ENCODE measurements at places on chromosomes 1 and 21.

DNA sequence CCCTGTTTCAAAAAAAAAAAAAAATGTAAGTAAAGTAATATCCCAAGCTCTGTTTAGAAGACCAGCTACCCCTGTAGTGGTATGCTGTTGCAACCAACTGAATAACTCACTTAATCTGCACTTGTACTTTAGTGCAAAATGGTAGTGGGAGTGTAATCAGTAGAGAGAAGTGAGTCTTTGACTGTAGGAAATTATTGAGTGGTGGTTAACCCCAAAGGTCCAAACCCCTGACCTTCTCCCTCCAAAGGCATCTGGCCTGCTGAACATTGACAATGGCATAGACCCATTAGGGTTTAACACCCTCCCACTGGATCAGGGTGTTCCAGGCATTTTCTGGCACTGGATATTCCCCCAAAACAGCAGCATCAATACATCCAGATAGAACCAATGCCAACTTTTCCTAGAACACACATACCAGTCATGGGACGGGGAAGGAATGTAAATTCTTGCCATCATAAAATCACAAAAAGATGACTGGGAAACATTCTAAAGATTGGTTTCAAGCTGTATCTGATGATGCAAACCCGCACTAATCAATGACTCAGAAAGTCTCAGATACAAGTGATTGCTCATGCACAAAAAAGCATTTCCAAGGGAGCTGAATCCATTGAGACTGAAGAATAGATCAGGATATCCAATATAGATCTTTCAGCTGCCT lies 110.3 kb downstream of the MRPL39 start:
- DNase-seq, result no peak

DNA sequence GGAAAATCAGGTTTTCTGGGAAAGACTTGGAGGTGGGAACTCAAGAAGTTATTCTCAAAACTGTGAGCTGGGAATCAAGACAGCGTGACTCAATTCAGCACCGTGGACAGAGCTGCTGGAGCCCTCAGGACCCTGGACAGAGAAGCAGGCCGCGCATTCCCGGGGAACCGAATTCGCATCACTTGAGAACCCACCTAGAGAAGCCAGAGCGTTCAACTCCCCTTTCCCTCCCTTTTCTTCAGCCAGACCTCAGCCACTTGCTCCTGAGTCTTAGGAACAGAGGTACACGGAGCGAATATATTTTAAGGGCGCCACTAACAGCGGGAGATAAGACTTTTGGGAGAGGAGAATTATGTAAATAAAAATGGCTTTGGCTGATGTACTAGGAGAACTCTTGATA lies 2.0 kb upstream of the LIN28A start:
- DNase-seq, result peak; percentile 83

GRCh38 chr1:2174348-2175054 lies 20.1 kb downstream of the FAAP20 start:
- peak; percentile 48 for DNase-seq

- DNase-seq, result no peak
Measured at GRCh38 chr1:157181790-157182189, 43.6 kb upstream of the ETV3 start.

DNA sequence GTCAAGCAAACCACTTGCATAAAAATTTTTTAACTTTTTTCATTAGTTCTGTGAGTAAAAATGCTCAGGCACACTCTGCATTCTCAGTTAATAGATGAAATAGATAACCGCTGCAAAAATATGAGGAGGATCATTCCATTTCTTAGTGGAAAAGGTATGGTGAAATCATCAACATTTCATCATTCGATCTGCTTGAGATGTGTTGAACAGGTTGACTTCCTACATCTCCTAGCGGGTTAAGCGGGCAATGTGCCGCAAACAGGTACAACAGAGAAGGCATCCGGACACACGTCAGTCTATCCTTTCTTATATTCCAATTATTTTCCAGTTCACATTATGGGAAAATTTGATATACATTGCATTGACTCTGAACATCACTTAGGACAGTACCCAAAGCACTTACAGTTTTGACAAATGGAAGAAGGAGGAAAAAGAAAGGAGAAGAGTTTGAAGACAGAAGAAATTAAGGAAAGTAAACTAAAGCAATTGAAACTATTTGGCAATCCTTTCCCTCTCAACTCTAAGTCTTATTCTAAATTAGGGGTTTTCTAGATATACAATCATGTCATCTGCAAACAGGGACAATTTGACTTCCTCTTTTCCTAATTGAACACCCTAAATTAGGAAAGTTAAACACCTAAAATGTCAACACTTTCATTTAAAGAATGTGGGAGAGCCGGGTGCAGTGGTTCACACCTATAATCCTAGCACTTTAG lies 33.5 kb downstream of the NIBAN1 start:
- no peak for DNase-seq

GRCh38 chr1:195278644-195279043 lies 1329.6 kb downstream of the KCNT2 start:
- DNase-seq, result no peak

GRCh38 chr1:245615001-245615400 lies 460.2 kb downstream of the KIF26B start:
- no peak for DNase-seq

GRCh38 chr21:38979271-38980121 lies 173.8 kb downstream of the ETS2 start:
- no peak for DNase-seq

DNA sequence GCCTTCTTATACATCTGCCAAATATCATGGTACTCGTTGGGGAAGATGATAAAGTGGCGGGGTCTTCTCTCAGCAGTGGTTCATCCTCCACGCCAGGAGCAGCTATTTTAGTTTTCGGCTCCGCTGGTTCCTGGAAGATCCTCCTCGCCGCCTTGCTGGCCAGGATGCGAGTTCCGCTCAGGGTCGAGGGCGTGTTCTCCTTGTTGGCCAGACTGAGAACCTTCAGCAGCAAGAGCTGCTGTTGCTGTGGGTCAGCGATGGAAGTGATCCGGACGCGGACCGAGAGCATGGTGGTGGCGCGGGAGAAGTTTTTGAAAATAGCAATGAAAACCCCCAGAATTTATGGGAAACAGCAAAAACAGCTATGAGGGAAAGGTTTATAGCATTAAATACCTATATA lies 11.4 kb upstream of the CFAP126 start:
- peak; percentile 39 for DNase-seq

DNA sequence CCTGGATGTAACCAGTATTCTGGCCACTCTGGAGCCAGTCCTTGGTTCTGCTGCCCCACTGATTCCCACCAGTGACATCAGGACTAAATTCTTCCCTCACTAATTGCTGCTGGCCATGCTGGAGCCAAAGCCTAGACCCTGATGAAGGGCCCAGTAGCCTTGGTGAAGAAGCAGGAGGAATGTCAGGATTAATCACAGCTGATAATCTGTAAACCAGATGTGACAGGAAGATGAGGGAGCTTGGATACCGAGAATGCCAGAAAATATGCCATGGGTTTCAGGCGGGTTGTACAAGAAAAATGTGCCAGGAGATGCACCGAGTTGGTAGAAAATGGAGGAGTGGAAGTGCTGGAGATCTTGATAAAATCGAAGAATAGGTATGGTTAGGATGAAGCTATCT lies 119.0 kb upstream of the PPP2R5A start:
- no peak for DNase-seq

- DNase-seq, result no peak
Measured at GRCh38 chr1:3058263-3059030, 10.6 kb upstream of the PRDM16 start.

GRCh38 chr1:203517426-203518110 lies 23.6 kb downstream of the OPTC start:
- no peak for DNase-seq

DNA sequence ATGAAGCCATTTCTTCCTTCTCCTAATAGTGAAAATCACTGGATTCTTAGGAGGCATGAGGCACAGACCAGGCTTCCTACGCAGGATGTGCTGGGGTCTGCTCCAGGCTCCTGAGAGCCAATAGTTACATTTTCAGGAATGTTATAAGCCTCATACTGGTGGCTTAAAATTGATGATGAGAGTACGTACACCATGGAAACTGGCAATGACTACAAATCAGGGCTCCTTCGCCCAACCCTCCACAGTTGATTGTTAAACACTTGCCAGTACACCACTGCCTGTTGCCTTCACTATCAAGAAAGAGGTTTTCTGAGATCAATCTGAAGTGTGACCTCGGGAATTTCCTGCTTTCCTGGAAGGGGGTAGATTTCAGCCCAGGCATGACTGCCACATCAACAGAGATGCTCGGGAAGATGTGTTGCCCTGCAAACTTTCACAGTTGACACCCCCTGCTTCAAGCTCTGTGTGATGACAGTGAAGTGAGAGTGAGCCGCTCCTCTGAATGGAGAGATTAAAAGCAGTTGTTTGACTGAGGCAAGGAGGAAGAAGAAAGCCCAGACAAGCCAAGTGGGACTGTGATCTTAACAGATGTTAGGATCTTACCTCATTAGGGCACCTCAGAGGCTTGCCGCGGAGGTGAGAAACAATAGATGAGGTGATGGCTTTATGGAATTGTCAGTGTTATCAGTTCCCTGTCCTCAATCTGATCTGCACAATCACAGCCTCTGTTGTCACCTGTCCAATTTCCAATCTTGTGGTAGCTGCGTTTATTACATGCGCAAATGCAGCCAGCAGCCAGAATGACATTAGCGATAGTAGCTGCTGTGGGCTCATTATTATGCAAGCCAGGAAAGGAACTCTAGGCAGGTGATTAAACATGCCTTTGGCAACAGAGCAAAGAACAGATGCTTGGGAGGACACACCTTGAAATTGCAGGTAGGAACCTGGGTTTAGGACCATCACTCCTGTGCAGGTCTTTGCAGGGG lies 277.3 kb downstream of the KAZN start:
- DNase-seq, result no peak

GRCh38 chr1:180765151-180765550 lies 133.3 kb downstream of the XPR1 start:
- DNase-seq, result no peak

DNA sequence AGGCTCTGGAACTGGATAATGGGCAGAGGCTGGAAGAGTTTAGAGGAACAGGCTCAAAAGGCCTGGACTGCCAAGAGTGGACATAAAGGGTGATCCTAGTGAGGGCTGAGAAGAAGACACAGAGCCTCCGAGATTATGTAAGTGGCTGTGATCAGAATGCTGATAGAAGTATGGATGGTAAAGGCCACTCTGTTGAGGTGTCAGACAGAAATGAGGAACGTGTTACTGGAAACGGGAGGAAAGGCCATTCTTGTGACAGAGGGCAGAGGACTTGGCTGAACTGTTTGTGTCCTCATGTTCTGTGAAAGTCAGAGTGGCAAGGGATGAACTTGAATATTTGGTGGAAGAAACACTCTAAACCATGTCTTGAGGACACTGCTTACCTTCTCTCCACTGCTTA lies 6.7 kb upstream of the ABCG1 start:
- DNase-seq, result no peak

DNA sequence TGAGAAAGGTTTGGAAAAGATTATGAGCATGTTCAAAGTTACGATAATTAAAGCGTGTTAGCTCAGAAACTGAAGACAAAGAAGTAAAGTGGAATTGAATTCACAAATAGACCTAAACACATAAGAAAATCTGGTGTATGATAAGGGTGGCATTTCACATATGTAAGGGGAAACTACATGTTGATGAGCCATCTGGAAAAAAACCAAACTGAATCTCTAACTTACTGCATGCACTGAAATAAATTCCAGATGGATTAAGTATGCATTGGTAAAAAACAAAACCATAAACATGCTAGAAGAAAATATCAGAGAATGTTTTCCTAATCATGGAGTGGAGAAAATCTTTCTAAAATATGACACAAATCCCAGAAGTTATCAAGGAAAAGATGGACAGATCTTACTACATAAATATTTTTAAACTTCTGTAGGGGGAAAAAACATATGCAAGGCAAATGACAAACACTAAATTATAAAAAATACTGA lies 34.0 kb upstream of the CTPS1 start:
- DNase-seq, result no peak

DNA sequence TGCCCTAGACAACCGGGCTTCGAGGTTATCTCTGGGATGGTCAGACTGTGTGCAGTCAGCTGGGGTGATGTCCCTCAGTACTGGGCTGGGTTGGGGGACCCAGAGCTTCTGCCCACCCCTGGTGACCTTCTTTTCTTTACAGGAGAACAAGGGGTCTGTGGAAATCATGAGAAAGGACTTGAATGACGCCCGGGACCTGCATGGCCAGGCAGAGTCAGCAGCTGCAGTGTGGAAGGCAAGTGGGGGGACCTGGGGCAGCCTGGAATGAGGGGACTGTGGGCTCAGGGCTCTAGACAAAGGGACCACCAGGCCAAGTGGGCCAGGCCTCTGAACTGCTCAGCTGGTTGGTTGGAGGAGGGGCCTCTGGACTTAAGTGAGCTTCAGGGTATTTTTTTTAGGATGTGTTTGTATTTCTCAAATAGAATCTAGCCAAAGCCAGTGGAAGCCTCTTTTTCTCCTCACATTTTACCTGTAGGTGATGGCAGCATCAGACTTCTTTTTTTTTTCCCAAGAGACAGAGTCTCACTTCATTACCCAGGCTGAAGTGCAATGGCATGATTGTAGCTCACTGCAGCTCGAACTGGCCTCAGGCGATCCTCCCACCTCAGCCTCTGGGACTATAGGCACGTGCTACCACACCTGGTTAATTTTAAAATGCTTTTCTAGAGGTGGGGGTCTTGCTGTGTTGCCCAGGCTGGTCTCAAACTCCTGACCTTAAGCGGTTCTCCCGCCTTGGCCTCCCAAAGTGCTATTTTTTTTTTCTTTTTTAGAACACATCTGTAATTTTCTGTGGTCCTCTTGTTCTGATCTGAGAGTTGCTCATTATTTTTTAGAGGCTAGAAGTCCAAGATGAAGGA lies 1.9 kb downstream of the RNF187 start:
- no peak for DNase-seq

DNA sequence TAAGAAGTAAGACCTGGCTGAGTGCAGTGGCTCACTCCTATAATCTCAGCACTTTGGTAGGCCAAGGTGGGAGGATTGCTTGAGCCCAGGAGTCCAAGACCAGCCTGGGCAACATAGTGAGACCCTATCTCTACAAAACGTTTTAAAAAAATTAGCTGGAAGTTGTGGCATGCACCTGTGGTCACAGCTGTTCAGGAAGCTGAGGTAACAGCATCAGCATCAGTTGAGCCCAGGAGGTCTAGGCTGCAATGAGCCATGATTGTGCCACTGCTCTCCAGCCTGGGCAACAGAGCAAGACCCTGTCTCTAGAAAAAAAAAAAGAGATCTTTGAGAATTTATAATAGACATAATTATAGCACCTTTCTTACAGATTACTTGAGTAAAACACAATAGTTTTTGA lies 36.0 kb downstream of the AGL start:
- no peak for DNase-seq

- no peak for DNase-seq
Measured at GRCh38 chr1:100391675-100392074, 39.4 kb downstream of the CDC14A start.

GRCh38 chr1:21668951-21669257 lies 253 bp downstream of the RAP1GAP start:
- DNase-seq, result no peak

GRCh38 chr1:48062353-48062752 lies 65.2 kb upstream of the TRABD2B start:
- no peak for DNase-seq

GRCh38 chr1:196412326-196412725 lies 195.9 kb downstream of the KCNT2 start:
- DNase-seq, result no peak

GRCh38 chr21:34498623-34499022 lies 13.4 kb downstream of the KCNE1 start:
- DNase-seq, result no peak

Data from activated CD4-positive, alpha-beta T cell treated with anti-CD3 and anti-CD28 coated beads, Interleukin-2, amount 50 U/mL, for 48 hours (primary cell).